ENCODE measurements at places on chromosomes 3 and 15.

GRCh38 chr15:64824929-64825430 is 467 bp downstream of the PIF1 start:
- DNase-seq = no peak

GRCh38 chr3:66504850-66505641 is 4.2 kb upstream of the LRIG1 start:
- no peak for DNase-seq

DNA sequence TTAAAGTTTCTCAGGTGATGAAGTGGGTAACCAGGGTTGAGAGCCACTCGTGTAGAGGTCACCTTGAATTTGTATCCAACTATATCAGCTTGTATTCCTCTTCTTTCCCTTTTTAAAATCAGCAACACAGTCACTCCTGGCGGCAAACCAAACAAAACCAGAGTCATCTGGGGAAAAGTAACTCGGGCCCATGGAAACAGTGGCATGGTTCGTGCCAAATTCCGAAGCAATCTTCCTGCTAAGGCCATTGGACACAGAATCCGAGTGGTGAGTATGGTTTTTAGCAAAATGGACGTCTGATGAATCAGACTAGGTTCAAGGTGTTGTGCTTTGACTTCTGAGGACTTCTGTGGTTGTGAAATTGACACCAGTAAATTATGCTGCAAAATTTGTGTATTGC is 3.9 kb downstream of the RPL35A start:
- DNase-seq = no peak

DNA sequence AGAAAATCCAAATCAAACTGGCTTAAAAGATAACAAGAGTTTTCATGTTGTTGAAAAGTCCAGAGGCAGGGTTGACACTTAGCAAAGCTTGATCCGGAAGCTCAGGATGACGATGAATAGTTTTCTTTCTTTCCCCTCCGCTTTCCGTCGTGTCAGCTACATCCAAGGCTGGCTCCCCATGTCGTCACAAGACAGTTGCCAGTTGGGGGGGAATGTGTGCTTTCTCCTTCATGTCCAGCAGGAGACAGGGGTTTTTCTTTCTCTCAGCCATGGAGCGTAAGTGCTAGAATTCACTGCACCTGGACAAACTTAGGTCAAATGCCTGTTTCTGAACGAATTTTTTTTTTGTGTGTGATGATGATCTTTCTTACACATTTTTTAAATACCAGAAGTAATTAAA is 273.8 kb upstream of the RGMA start:
- DNase-seq = no peak

- no peak for DNase-seq
Observed at GRCh38 chr3:115741650-115742049, 118.3 kb downstream of the GAP43 start.

- no peak for DNase-seq
Observed at GRCh38 chr3:188664795-188665194, 507.0 kb upstream of the TPRG1 start.

GRCh38 chr3:48938156-48938555 is 19.5 kb downstream of the ARIH2 start:
- no peak for DNase-seq

GRCh38 chr3:71406972-71407810 is 176.3 kb downstream of the FOXP1 start:
- DNase-seq = no peak

GRCh38 chr3:46948830-46949671 is 27.5 kb downstream of the CCDC12 start:
- DNase-seq = no peak

DNA sequence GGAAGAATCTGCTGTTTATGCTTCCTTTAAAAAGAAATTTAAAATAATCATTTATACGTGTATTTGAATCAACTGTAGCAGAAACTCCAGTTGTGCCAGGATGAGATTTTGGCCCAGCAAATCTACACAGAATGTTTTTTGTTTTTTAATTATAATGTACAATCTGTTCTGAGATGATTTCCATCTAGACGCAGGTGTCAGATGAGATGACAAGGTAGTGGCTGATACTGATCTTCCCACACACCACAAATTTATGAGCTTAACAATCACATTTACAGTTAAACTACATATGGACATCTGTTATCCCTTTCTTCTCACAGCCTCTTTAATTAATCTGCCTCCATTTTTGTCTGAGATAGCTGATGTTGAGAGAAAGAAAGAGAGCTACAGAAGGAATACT is 23.6 kb downstream of the DCLK3 start:
- no peak for DNase-seq

DNA sequence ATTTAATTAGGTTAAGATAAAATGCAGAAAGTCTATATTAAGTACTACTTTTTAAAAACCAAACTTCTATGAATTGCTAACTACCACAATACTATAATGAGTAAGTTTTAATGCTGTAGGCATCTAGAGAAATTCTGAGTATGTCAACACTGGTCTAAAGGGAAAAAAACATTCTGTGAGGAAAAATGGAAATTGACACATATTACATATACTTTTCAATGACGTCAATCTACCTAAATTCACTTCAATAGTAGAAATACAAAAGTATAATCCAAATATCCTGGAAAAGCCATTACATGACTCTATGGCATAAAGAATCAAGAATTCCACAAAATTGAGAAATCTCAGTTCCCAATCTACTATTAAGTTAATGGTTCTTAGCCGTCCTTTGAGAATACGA is 2.2 kb downstream of the SECISBP2L start:
- no peak for DNase-seq

DNA sequence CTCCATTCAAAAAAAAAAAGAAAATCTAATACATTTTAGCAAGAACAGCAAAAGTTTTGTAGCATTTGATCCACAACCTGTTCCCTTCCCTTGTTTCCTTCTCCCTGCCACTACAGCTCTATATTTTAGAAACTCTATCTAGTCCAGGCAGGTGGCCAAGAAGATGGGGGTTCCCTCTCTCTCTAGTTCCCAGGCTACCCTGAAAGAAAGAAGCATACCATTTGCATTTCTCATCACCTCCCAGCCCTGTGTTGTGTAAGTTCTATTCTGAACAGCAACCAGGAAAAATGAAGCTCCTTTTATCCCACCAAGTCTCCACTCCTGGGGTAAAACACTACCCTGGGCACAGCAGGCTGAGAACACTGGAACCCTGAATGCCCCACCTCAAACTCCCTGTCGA is 100.0 kb downstream of the PCCB start:
- DNase-seq = no peak

DNA sequence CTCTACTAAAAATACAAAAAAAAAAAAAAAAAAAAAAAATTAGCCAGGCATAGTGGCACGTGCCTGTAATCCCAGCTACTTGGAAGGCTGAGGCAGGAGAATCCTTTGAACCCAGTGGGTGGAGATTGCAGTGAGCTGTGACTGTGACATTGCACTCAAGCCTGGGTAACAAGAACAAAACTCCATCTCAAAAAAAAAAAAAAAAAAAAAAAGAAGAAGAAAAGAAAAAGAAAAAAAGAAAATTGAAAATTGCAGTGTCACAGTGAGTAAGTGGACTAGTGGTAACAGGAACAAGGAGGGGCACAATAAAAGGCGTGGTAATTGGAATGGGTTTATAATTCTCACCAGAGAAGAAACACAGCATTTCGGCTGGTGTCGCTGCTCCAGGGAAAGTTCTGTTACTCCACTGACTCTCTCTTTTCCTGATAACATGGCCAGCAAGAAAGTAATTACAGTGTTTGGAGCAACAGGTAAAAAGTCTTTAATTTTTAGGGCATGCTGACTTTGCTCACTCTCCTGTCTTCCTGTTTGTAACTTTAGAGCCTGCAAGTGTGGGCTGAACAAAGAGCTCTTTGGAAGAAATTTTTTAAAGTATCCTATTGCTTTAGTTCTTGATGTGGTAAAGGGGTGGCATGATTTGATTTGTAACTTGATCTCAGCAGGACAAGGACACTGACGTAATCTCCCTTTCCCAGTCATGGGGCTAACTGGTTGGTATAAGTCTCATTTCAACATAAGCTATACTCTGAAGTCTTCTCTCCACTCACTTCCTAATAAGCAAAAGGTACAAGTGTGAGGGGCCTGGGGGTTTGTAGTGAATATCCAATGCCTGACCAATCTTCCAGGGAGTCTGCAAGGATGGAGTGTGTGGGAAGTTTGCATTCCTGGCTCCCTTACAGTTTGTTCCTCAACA is 22.1 kb upstream of the TRA2B start:
- DNase-seq = no peak

DNA sequence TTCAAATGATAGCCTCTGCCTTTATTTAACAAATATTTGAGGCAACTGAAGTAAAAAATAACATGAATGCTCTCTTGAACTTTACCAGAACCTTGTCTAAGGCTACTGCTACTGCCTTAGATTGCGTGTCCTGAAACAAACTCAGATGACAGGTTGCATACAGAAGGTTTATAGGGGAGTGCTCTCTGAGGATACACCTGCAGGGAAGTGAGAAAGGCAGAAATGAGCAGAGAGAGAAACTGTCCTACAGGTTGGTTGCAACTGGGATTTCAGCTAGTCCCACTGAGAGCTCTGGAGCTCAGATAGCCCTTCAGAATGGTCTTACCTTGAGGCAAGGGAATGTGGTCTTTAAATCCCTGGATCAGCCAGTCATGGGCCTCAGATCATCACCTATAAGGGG is 165.5 kb downstream of the IL5RA start:
- no peak for DNase-seq

- DNase-seq = no peak
Observed at GRCh38 chr3:143184099-143184498, 64.5 kb downstream of the CHST2 start.

GRCh38 chr3:119195911-119196310 is 22.5 kb downstream of the UPK1B start:
- no peak for DNase-seq

DNA sequence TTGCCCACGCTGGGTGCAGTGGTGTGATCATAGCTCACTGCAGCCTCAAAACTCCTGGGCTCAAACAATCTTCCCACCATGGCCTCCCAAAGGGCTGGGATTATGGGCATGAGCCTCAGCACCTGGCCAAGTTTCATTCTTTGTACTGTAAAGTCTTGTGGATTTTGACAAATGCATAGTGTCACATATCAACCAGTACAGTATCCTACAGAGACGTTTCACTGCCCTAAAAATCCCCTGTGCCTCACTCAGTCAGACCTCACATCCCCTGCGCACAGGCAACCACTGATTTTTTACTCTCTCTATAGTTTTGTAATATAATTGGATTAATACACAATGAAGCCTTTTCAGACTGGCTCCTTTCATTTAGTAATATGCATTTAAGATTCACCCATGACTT is 130.7 kb upstream of the UBE2E1 start:
- DNase-seq = no peak

GRCh38 chr15:42146551-42147430 is 9.6 kb downstream of the PLA2G4F start:
- DNase-seq = no peak

DNA sequence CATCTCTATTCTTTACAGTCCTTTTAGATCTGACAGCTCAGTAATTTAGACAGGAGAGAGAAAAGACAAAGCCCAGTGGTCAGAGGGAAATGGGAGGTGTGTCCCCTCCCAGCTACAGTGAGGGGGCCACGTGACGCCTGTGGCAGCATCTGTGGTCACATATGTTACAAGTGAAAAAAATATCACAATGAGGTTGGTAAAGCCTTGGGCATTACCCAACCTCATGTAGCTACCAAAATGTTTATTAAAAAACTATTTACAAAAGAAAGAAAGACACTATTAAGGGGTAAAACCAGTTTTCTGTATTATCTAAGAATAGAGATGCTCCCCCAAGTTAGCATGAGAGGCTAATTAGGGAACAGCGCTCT is 42.9 kb upstream of the PLCL2 start:
- DNase-seq = no peak

DNA sequence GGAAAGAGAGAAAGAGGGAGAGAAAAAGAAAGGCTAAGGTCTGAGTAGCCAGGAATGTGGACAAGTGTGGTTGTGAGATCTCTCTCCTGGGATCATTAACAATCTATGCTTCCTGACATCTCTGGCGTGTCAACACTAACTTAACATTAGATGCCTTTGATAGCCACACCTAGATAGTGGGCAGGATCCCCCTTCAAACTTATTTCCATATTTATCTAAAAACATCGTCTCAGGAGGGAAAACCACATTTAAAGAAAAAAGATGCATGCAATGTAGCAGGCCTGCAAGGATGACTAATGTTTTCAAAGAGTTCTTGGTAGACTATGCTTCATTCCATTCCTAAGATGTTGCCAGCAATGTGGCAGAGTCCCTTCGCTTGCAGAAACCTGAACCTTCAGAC is 80.9 kb downstream of the MLH1 start:
- DNase-seq = no peak

DNA sequence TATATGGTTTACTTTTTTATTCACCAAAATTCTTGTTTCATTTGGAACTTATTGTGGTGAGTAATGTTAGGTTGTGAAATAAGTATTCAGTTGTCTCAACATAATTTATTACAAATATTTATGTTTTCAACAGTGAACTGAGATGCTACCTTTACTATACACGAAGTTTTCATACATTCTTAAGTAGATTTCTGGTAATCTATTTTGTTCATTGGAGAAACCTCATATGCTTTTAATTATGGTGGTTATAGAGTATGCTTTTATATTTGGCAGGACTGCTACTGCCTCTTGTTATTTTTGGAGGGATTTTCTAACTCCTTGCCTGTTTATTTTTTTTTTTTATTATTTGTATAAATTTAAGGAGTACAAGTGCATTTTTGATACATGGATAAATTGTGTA is 253.1 kb downstream of the NLGN1 start:
- DNase-seq = no peak

DNA sequence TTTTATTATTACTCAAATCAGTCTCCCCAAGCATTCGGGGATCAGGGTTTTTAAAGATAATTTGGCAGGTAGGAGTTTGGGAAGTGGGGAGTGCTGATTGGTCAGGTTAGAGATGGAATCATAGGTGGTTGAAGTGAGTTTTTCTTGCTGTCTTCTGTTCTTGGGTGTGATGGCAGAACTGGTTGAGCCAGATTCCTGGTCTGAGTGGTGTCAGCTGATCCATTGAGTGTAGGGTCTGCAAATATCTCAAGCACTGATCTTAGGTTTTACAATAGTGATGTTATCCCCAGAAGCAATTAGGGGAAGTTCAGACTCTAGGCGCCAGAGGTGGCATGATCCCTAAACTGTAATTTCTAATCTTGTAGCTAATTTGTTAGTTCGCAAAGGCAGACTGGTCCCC is 20.6 kb upstream of the TRANK1 start:
- no peak for DNase-seq

- no peak for DNase-seq
Observed at GRCh38 chr3:50189274-50189673, 2.1 kb upstream of the GNAT1 start.

- DNase-seq = no peak
Observed at GRCh38 chr3:106126067-106126845, 257.4 kb upstream of the CBLB start.

DNA sequence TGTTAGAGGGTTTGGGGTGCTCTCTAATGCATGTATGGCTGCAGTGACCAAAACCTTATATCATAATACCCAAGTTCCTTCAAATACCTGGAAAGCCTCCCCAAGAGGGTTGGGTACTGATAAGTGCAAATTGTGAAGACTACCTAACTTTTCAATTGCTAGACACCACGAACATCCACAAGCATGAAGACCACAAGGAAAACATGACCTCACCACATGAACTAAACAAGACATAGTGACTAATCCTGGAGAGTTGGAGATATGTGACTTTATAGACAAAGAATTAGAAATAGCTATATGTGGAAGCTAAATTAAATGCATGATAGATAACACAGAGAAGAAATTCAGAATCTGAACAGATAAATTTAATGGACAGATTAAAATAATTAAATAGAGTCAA is 23.9 kb upstream of the AADACL2 start:
- DNase-seq = no peak

All from activated T-helper 1 cell treated with anti-CD3 and anti-CD28 coated beads, Interleukin-2, amount 50 U/mL, for 16 hours (primary cell).